ENCODE measurements at places on chromosomes 7 and 10.

DNA sequence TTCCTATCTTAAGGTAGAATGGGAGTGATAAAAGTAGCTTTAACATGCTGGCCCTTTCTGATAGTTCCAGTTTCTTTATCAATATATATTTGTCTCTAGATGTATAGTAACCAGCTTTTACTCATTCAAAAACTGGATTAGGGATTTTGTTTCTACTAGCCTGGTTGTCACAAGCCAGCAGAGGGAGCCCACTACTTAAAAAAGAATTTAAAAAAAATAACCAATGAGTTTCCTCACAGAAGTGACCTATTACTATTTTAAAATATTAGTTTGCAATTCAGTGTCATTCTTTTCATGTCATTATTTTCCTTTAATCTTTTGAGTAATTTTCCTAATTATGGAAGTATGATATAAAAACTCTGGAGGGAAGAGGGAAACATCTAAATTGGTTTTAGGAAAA is 142.1 kb downstream of the PHTF2 start:
- no peak for DNase-seq

GRCh38 chr7:92528958-92529264 is 316 bp downstream of the RBM48 start:
- no peak for DNase-seq

GRCh38 chr10:26881600-26882331 is 21.0 kb upstream of the ABI1 start:
- peak; percentile 22 for DNase-seq

GRCh38 chr7:128891110-128891941 is 19.2 kb downstream of the KCP start:
- DNase-seq = no peak

DNA sequence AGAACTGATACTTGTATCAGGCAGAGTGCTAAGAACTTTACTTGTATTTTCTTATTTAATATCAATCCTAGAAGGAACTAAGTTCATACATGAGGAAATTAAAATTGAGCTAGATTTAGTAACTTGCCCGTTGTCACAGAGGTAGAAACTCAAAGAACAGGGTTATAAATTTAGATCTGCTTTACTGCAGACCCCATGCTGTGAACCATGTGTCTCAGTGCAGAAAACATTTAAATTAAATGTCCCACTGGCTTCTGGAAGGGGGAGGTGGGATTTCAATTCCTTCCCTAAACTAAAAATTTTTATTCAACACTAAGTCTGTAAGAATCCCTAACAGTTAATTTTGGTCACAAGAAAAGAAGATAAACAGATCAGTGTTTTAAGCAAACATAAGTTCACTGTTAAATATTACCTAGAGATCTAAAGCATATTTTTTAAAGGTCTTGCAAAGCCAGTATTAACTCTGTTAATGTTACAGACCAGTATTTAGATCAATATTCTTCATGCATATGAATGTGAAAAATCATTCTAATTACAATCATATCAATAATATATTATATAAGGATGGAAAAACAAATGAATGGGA is 23.1 kb downstream of the WASL start:
- DNase-seq = peak; percentile 51

DNA sequence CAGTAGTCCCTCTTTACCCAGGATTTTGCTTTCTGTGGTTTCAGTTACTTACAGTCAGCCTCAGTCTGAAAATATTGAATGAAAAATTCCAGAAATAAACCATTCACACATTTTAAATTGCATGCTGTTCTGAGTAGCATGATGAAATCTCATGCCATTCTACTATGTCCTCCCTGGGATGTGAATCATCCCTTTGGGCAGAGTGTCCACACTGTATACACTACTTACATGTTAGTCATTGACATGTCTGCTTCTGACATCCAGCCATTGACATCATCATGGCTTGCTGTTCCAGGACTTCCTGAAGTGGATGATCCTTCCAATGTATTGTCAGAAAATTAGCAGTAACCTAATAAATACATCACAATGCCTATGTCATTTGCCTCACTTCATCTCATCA is 34.6 kb upstream of the MALRD1 start:
- no peak for DNase-seq

DNA sequence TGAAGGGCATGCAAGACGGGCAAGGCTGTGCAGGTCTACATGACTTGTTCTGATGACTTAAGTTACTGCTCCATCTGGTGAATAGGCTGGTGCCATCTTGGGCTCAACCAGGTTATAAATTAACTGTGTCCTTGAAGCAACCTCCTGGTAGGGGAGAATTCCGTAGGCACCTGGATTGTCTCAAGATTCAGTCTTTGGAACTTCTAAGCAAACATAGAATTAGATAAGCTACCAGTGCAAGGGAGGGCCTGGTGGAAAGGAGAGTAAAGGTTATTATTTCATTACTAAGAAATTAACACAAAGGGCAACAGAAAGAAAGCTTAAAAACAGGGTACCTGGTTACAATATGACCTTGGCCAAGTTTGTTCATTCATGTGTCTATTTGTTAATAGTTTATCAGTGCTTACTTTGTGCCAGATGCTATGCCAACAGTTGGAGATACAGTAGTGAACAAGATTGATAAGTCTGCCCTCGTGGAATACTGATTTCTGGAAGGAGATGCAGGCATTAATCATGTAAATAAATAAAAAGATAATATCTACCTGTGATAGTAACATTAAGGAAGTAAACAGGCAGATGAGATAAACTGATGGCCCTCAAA is 107.0 kb upstream of the PALS2 start:
- no peak for DNase-seq

GRCh38 chr10:98427011-98427515 is 12.1 kb upstream of the PYROXD2 start:
- DNase-seq = no peak

DNA sequence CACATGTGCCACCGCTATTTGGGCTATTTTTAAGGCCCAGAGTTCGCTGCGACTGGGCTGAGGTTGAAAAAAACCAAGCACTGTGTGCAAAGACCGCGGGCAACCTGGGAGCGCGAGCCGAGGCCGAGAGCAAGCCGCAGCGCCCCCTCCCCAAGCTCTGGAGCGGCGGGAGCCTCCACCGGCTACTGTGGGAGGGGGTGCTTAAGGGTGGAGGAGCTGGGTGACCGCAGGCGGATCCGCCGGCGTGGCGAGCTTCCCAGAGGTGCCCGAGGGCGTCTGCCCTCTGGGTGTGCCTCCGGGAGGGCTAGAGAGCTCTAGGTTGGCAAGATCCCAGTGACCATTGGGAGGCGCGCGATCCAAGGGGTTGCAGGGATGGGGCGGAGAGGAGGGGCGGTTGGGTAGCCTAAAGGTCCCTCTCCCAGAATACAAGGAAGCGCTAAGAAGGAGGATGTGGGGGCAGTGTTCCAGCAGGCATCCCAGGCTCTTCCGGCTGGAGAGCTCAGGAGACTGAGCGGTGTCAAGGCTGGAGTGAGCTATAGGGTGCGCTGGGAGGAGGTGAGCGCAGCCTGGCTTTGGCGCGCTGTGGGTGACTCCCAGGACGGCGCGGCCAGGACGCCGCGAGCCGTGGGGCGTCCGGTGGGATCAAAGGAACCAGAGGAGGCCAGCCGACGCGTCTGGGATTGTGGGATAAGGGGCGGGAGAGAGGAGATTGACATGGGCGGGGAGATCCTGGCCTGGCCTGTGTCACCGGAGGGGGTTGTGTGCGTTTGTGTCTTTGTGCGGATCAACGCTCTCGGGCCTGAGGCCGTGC is 8.0 kb downstream of the DLX5 start:
- DNase-seq = no peak

DNA sequence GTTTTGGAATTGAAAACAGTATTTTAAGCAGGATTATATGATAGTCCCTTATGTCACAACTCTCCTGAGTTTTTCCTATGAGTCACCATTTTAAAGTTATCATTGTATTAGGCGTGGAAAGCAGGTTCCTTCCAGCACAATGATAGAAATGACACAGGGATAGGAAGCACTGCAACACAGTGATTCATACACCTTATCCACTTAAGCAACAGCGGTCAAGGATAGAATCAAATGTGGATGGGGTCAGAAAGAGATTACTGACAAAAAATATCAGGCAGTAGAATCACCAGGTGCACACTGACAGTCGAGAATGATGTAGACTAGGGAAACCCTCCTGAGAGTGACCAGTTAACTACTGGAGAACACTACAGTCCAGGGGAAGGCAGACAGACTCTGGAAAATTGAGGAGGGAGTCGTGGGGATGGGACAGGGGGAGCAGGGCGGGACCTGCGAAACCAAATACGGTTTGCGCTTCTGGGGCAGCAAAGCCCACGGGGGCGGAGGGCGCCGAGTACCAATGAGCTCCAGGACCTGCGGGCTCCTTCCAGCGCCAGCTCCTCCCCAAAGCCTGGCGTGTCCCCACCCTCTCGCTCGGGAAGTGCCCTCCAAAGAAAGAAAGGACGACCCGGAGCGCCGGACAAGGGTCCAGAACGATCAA is 479 bp downstream of the PNPLA8 start:
- peak; percentile 95 for DNase-seq

DNA sequence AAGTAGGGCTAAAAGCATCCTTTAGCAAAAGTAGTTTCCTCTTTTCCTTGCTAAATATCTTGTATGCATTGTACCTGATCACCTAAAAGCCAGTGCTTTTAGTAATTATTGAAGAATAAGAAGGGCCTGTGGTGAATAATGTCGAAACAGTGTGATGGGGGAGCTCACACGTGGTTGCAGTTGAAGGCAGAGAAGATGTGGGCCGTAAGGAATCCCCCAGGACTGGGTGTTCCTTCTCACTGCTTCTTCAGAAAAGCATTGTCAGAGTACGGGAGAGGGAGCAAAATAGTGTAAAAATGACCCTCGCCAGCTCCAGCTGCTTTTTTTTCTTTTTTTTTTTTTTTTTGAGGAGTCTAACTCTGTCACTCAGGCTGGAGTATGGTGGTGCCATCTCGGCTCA is 201.1 kb downstream of the NSUN6 start:
- no peak for DNase-seq

DNA sequence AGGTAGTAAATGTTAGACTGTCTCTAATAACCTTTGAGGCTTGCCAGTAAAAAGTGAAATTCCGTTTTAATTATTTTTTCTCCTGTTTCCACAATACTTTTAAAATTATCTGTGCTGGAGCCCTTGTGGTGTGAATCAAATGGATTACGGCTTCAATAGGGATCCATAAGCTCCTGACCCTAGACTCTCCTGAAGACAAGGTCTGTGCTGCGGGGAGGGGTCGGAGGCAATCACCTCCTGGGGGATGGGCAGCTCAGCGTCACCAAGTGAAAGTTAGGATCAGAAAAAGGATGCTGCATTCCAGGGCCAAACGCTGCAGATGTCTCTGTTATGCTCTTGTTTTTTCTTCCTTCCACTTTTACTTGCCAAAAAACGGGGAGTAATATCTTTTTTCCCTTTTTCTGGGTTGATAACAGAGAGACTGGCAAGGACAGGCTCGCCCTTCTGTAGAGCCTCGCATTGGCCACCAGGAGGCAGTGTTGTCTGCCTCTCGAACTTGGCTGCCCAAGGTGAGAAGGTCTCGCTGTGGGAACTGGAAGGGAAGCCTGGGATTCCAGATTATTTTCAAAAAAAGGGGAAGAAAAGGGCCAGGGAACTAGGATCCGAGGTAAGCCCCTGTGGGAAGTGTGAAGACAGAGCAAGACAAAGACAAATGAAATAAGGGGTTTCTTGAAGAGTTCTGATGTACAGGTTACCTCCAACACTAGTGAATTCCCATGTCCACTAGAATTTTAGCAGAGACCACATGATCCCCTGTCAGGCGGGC is 621.9 kb downstream of the ACTR3B start:
- DNase-seq = no peak
